Pericardium fibroblast (primary cell): ENCODE measurements at places on chromosomes 12 and 14. TPM values are rescaled to one million over a fixed set of nuclear protein-coding genes. Genes with fewer than 3 reads are reported as not detected.

The EML5 gene
- not detected in 2 replicates for total RNA-seq

The NKX2-1 gene
- not detected in 2 replicates for total RNA-seq

The HHIPL1 gene
- total RNA-seq = 2.7 and 5.9 TPM in 2 replicates

The CSRP2 gene
- 5.1 and 23.3 TPM in 2 replicates for total RNA-seq

The HOXC4 gene
- 0.82 and 3.5 TPM in 2 replicates for total RNA-seq

The RNU4-1 gene
- total RNA-seq = under 0.01 TPM in 2 replicates

The DNAH10 gene
- 0.17 and 0.35 TPM in 2 replicates for total RNA-seq

The PRH2 gene
- total RNA-seq = 2.3 TPM in 1 of 2 replicates, not detected in the other

The GZMB gene
- not detected in 2 replicates for total RNA-seq

The EEA1 gene
- 10.2 and 13.0 TPM in 2 replicates for total RNA-seq

The TTC7B gene
- total RNA-seq = 25.6 and 28.7 TPM in 2 replicates

The AQP2 gene
- total RNA-seq = not detected in 2 replicates

The TWF1 gene
- 76.5 and 86.5 TPM in 2 replicates for total RNA-seq

The RPL36AL gene
- 178 and 193 TPM in 2 replicates for total RNA-seq

The BCL2L14 gene
- not detected in 2 replicates for total RNA-seq

The NTS gene
- not detected in 2 replicates for total RNA-seq

The SLCO1B3 gene
- total RNA-seq = not detected in 2 replicates

The LETMD1 gene
- total RNA-seq = 43.2 and 46.1 TPM in 2 replicates

The C12orf57 gene
- total RNA-seq = 344 and 451 TPM in 2 replicates

The KRT72 gene
- not detected in 2 replicates for total RNA-seq

The CKAP4 gene
- total RNA-seq = 145 and 227 TPM in 2 replicates

The KRT78 gene
- total RNA-seq = not detected in 2 replicates

The KRT75 gene
- not detected in 2 replicates for total RNA-seq

The SALL2 gene
- total RNA-seq = 6.9 and 8.5 TPM in 2 replicates

The BMAL2 gene
- total RNA-seq = 0.70 and 1.4 TPM in 2 replicates

The DAZAP2 gene
- 155 and 192 TPM in 2 replicates for total RNA-seq

The SSPN gene
- 10.5 and 15.3 TPM in 2 replicates for total RNA-seq

The LRRK2 gene
- total RNA-seq = 0.93 and 1.9 TPM in 2 replicates

The SLC10A1 gene
- not detected in 2 replicates for total RNA-seq
